Iris pigment epithelial cell (primary cell): ENCODE measurements at places on chromosomes 6 and 20.

DNA sequence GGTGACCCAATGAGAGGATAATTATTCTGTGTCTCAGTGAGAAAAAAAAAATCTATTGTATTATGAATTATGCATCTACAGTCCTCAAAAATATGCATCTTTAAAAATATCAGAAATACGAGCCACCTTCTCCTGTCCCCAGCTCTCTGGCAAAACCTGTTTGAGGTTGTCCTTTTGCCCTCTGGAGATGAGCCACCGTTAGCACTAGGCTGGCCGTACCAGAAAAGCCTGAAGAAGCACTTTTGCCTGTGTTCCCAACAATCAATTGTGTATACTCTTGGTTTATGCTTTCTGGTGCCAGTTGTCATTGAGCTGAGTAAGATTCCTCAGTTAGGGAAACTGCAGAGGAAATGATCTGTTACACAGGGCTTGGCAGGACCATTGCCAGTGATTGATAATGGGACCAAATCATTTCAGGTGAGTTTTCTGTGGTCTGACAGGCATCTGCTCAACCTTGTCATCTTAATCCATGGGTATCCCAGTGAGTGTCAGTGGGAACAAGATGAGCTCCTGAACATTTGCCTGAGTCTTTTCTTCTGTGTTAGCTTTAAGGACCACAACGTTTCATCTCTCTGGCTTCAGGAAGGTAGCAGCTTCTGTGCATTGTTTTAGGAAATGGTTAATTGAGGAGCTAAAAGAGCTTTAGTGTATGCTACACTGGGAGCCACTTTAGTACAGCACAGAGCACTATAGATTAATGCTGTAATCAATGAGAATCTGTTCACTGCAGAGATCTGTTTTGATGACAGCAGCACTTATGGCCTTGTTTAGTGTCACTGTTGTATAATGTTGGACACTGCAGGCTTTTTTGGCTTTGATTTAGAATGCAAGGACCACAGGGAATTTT is 330.1 kb downstream of the RIMS1 start:
- DNase-seq, result no peak

- DNase-seq, result no peak
These were observed 1348.5 kb downstream of the GRIK2 start for GRCh38 chr6:102742028-102742427.

GRCh38 chr20:4998160-4998651 is 3.1 kb downstream of the SLC23A2 start:
- DNase-seq, result no peak

DNA sequence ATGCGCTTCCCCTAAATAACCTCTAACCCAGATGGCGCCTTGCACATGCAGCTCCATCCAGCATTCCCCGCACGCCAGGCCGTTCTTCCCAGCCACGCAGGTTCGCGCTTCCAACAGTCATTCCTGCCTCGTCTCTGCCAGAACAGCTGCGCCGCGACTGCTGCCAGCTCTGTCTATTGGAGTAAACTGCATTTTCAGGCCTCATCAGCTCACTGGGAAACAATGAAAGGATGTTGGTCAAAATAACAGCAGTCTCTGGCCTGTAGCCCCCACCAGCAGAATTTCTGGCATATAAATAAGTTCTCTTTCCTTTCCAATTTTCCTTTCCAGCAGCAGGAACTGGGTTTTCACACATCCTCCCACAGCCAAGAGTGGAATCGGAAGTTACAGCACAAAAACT is 14.6 kb downstream of the NRSN1 start:
- no peak for DNase-seq

- no peak for DNase-seq
These were observed 23.3 kb downstream of the NRSN1 start for GRCh38 chr6:24149296-24149695.

DNA sequence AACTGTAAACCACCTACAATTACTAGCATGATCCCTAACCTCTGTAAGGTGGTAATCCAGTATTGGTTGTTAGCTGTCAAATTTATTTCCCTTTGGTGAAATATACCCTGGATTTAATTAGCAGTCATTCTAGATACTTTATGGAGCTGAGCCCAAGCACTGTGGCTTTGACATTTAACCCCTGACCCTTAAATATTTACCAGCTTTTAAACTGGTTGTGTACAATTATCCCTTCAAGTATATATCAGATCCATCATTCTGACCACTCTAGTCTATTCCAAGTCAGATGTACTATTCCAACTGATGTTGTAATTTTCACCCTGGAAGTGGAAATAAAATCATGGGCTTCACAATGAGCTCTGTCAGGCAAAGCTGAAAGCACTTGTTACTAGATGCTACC is 229.6 kb downstream of the FOXC1 start:
- DNase-seq, result no peak

- no peak for DNase-seq
These were observed 294.2 kb upstream of the TCF21 start for GRCh38 chr6:133594652-133595110.

GRCh38 chr6:52417675-52418111 is 2.4 kb upstream of the EFHC1 start:
- DNase-seq, result peak; percentile 72

DNA sequence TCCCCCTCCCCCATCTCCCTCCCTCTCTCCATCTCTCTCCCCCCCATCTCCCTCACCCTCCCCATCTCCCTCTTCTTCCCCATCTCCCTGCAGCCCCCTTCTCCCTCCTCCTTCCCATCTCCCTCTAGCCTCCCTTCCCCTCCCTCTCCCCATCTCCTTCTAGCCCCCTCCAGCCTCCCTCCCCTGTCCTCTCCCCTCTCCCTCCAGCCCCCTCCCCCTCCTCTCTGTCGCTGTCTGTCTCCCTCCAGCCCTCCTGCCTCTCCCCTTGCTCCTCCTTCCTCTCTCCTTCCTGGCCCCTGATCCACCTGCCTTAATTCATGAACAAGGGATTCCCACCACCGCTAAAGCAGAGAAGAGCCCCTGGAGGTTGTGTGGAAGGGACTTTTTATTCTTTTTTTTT is 26.9 kb upstream of the CHMP4B start:
- DNase-seq, result no peak

- peak; percentile 70 for DNase-seq
These were observed at the start of gene SCRT2 for GRCh38 chr20:675453-676314. SCRT2 (minus strand) TSS chr20:675802; CDS start chr20:675601, 201 bp downstream.

- peak; percentile 84 for DNase-seq
These were observed 282.7 kb downstream of the PLCB1 start for GRCh38 chr20:8414586-8415274.

DNA sequence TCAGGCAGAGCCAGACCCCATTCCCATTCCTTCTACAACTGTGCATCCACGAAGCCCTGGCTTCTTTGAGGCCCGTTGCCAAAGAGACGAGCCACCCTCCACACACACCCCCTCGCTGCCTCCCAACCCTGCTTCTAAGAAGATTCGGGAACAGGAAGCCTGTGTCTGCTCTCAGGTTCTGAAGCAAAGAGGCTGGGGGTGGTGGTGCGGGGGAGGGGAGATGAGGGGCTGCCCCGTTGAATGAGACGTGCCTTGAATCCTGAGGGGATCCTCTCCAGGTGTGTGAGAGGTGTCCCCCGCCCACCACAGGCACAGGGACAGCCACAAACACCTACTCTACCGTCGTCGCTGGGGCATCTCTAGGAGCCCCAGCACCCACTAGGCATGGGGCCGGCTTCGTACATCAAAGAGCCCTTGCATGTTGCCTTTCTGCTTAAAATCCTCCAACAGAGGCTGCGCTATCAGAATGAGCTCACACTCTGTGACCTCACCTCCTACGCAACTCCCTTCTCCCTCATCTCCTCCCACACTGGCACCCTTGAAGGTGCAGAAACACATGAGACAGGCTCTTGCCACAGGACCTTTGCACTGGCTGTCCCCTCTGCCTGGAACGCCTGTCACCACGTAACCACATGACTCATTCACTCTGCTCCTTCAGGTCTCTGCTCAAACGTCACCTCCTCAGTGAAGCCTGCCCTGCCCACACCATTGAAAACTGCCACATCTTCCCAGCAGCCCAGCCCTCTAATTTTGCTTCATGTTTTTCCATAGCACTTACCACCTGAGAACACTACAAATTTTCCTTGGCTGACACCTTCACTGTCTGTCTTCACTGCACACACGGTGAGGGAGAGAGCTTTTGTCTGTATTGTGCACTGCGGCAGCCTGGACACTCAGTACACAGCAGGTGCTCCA is 58.5 kb downstream of the PREX1 start:
- no peak for DNase-seq

- peak; percentile 46 for DNase-seq
These were observed 50.5 kb upstream of the ENPP5 start for GRCh38 chr6:46221222-46221793.

GRCh38 chr6:142367501-142368018 is 65.8 kb downstream of the ADGRG6 start:
- no peak for DNase-seq

DNA sequence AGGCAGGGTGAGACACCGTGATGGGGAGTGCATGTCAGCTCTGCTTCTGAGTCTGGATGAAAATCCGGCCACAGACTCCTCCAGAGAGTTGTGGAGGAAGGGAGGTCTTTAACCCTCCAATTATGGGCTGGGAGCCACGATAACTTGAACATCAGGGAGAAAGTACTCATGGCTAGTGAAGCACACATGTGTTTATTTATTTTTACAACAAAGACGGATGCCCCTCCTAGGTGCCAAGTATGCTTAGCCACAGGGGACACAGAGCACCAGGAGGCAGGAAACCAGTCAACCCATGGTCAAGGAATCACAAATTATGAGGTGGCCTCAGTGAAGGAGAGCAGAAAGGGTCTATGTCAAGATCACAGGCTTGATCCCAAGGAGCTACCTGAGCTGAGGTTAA is 54.1 kb downstream of the ZNF217 start:
- DNase-seq, result no peak

GRCh38 chr6:117465691-117466090 is 16.8 kb upstream of the DCBLD1 start:
- DNase-seq, result no peak

DNA sequence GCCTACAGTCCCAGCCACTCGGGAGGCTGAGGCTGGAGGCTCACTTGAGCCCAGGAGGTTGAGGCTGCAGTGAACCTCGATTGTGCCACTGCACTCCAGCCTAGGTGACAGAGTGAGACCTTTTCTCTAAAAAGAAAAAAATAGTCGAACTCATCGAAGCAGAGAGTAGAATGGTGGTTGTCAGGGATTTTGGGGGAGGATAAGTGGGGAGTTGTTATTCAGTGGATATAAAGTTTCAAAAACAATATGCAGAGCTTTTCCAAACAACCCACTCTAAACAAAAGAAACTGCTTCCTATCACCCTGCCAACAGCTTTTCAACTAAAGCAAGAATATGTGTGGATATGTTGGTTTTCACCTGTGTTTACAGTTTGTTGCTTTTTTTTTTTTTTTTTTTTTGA is 11.6 kb upstream of the MAK start:
- DNase-seq, result no peak

- no peak for DNase-seq
These were observed 39.1 kb upstream of the PREX1 start for GRCh38 chr20:48866936-48867335.

- DNase-seq, result no peak
These were observed 349.3 kb upstream of the MMS22L start for GRCh38 chr6:97632341-97632740.

DNA sequence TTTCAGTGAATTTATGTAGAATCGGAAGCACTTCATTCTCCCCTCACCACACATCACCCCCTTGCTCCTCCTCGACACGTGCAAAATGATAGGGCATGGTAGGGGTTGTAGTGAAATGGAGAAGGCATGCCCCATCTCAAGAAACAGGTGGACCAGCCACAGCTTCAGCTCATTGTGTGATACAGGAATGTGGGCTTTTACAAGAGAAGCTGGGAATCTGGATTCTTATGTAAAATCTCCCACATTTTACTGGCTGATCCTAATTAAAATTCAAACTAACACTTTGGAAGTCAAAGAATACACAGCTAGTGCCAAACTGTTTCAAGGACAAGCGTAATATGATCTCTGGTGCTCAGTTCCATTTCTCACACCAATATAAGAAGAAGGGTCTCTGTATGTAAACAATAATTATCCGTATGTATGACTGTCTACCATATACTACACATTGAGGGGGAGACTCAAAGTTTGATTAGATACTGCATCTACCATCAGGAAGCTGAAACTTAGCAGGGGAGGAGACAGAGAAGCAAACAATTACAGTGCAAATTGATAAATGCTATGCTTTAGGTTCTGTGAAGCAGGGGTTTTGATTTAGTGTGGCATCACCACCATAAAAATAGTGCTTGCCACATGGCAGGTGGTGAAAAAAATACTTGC is 24.3 kb upstream of the KIAA0408 start:
- DNase-seq, result no peak

DNA sequence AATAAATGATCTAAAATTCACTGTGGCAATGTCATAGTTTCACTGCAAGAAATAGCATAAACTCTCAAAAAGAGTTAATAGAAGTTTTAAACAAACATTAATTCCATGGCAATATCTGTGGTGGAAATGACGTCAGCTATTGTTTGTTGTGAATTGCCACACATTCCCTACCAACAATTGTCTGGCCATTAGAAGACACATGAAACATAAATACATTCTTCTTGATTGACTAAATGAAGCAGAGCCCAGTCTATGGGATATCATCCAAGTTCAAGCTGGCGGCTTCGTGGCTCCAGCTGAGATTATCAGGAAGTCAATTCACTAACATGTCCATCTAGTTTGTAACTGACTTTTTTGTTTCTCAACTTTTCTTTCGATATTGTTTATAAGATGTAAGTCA is 369.0 kb downstream of the ARHGAP18 start:
- DNase-seq, result peak; percentile 92

DNA sequence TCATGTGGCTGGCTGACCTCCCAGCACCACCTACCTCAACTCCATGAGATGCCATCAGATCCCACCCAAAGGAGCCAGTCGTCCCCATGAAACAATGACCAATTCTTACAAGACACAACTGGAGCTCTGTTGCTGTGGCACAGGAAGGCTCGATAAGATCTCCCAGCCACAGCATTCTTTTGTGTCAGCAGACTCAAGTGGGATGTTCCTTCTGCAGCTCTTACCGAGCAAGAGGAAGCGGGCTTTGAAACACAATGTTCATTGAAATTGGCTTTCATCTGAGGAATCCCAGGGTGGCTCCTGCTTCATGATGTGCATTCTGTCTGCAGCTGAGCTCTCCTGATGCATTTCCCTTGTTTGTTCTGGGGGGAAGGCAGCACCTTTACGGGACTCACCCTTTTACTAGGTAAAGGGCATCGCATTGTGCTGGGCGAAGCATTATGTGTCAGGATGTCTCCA is 222.0 kb upstream of the SGK1 start:
- peak; percentile 37 for DNase-seq

DNA sequence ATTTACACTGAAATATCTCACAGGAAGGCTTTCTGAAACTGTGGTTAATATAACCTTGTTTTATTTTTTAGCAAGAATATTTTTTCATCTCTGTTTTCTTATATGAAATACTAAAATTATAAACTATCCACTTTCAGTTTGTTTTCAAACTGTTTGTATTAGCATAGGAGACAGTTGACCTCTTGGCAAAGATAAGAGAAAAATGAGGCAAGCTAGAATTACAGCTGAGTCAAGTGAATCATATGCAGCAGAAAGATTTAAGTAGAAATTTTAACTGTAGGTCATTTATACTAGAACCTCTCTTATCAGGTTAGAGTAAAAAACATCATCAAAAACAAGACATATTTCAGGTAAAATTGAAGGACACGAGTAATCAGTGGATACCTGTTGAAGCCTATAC is 792.6 kb downstream of the PHF3 start:
- DNase-seq, result peak; percentile 16

- peak; percentile 69 for DNase-seq
These were observed 114.7 kb downstream of the ZFAND3 start for GRCh38 chr6:37934276-37934675.
